Psoas muscle (tissue), 8 donors: ENCODE measurements at places on chromosomes 6 and 20. TPM values are rescaled to one million over a fixed set of nuclear protein-coding genes. Genes with fewer than 3 reads are reported as not detected.

Gene AHI1
- 5.5 TPM for polyA plus RNA-seq

Gene RIN2
- polyA plus RNA-seq, result 9.6 TPM

Gene GRM4
- not detected for polyA plus RNA-seq

Gene PI16
- 1.2 TPM for polyA plus RNA-seq

Gene LRFN2
- not detected for polyA plus RNA-seq

Gene SYCP2
- polyA plus RNA-seq, result 0.30 TPM

Gene NFATC2
- polyA plus RNA-seq, result 0.64 TPM

GRCh38 chr6:26258212-26258977 lies 106.6 kb upstream of the BTN3A2 start:
- H3K4me3 ChIP-seq, result no peak overlapping the region
- no peak overlapping the region for H3K27ac ChIP-seq
- no peaks in the 10 kb centered on the region for H3K36me3 ChIP-seq
- H3K27me3 ChIP-seq, result no peaks in the 10 kb centered on the region
- H3K4me1 ChIP-seq, result no peaks in the 10 kb centered on the region
- no peak for DNase-seq

DNA sequence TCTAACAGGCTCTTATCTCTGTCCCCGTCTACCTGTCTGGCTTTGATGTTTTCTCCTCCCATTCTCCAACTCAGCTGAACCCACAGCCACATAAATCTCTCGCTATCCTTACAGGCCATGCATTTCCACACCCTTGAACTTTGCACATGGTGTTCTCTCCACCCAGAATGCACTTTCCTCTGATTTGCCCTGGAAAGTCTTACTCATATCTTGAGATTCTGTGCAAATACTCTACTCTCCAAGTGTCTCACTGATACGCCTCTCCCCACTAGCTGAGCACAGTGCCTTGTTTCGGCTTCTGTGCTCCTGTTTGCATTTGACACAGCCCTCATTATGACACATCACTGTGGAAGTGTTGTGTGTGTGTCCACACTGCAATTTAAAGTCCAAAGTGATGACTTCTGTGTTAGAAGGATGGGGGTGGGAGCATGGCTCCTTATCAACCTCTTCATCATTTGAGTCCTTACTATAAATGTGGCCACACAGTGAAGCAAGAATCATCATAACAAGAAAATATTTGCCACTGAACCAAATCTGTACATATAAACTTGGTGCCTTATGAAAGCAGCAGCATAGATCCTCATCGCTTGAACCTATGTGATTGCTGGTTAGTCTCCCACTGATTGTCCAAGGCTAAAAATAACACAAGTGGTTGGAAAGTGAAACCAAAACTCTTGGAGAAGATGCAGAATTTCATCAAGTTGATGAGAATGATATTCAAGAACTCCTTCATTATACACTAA lies 5.5 kb upstream of the PRELID3B start:
- no peak overlapping the region for H3K27ac ChIP-seq
- no peaks in the 10 kb centered on the region for H3K4me1 ChIP-seq
- no peak for DNase-seq

DNA sequence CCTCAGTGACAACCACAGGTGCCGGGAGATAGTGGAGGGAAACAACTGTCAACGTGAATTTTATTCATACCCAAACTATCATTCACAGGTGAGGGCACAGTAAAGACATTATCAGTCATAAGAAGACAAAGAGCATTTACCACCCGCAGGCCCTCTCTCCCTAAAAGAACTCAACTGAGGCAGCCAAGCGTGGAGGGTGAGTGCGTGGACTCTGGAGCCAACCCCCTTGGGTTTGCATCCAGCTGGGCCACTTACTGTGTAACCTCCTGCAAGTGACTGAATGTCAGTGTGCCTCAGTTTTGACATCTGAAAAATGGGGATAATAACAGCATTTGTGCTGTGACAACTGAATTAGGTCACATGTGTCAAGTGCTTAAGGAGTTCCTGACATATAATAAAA lies 70.6 kb upstream of the KCNK16 start:
- H3K4me3 ChIP-seq, result no peak overlapping the region
- H3K4me1 ChIP-seq, result no peaks in the 10 kb centered on the region
- H3K36me3 ChIP-seq, result no peaks in the 10 kb centered on the region
- DNase-seq, result no peak
- no peak overlapping the region for H3K27ac ChIP-seq
- H3K27me3 ChIP-seq, result peaks cover 4% of the 10 kb centered on the region

DNA sequence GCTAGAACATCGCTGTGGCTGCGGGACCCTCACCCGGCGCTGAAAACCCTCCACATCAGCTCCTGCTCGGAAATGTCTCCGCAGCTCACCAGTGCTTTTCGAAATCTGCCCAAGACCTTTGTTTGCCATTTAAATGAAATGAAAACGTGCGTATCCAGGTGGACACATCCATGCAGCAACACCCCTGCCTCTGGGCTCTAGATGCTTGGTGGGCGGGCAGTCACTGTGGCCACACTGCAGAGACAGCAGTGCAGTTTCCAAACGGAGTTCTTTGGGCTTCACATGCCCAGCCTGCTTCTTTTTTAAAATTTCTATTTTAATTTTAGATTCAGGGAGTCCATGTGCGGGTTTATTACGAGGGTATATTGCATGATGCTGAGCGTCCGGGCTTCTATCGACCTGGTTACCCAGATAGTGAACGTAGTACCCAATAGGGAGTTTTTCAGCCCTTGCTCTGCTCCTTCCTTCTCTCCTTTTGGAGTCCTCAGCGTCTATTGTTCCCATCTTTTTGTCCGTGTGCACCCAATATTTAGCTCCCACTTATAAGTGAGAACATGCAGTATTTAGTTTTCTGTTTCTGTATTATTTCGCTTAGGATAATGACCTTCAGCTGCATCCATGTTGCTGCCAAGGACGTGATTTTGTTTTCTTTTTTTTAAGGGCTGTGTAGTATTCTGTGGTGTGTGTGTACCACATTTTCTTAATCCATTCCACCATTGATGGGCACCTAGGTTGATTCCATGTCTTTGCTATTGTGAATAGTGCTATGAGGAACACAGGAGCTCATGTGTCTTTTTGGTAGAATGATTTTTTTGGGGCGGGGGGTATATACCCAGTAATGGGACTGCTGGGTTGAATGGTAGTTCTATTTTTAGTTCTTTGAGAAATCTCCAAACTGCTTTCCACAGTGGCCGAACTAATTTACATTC lies 4.8 kb upstream of the TUBB2B start:
- DNase-seq, result no peak
- peak overlapping the region; percentile 63 for H3K4me3 ChIP-seq
- no peak overlapping the region for H3K27ac ChIP-seq
- no peaks in the 10 kb centered on the region for H3K36me3 ChIP-seq
- H3K27me3 ChIP-seq, result no peaks in the 10 kb centered on the region
- peaks cover 27% of the 10 kb centered on the region for H3K4me1 ChIP-seq

DNA sequence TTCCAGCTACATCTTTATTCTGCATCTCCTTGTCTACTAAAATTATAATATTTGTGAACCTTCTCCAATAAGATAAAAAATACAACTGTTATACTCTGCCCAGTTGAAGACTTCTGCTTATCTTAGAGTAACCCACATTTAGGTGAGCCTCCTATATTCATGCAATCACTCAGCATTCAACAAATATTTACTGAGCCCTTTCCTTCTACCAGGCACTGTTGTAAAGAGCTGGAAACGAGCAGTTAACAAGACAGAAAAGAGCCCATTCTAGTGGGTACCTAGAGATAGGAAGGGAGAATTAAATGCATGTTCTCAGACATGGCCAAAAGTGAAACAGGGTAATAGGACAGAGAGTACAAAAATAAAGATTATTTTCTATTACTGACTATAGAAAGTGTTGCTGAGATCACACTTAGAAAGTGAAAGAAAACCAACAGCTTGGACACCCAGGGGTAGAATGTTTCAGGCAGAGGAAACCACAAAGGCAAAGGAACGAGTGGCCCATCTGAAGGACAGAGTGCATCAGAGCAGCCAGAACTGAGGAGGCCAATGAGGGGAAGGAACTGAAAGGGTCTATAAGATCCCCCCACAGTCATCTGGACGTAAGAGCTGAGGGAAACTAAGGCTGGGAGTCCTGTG lies 50.8 kb upstream of the SMLR1 start:
- no peak overlapping the region for H3K4me3 ChIP-seq
- H3K36me3 ChIP-seq, result no peaks in the 10 kb centered on the region
- no peaks in the 10 kb centered on the region for H3K4me1 ChIP-seq
- DNase-seq, result no peak
- H3K27ac ChIP-seq, result no peak overlapping the region
- H3K27me3 ChIP-seq, result no peaks in the 10 kb centered on the region

- DNase-seq, result no peak
- H3K4me1 ChIP-seq, result no peaks in the 10 kb centered on the region
- no peak overlapping the region for H3K4me3 ChIP-seq
Observed at GRCh38 chr6:166715065-166715464, 88.0 kb upstream of the RPS6KA2 start.

DNA sequence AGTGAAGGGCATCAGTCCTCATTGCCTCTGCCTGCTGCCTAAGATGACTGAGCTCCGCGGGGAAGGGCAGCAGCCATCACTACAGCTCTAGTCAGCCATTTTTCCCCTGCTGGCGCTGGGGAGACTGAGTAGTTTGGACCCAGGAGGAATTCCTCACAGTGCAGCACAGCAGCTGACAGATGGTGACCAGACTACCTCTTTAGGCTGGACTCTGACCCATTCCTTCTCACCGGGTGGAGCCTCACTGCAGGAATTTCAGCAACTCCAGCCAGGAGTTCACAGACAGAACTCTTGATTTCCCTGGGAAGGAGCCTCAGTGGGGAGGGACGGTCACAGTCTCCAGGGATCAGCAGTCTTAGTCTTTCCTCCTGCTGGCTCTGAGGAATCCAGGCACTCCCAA lies 492.0 kb upstream of the MMS22L start:
- H3K27ac ChIP-seq, result no peak overlapping the region
- DNase-seq, result no peak
- no peaks in the 10 kb centered on the region for H3K36me3 ChIP-seq
- no peaks in the 10 kb centered on the region for H3K4me1 ChIP-seq
- H3K4me3 ChIP-seq, result no peak overlapping the region
- no peaks in the 10 kb centered on the region for H3K27me3 ChIP-seq

DNA sequence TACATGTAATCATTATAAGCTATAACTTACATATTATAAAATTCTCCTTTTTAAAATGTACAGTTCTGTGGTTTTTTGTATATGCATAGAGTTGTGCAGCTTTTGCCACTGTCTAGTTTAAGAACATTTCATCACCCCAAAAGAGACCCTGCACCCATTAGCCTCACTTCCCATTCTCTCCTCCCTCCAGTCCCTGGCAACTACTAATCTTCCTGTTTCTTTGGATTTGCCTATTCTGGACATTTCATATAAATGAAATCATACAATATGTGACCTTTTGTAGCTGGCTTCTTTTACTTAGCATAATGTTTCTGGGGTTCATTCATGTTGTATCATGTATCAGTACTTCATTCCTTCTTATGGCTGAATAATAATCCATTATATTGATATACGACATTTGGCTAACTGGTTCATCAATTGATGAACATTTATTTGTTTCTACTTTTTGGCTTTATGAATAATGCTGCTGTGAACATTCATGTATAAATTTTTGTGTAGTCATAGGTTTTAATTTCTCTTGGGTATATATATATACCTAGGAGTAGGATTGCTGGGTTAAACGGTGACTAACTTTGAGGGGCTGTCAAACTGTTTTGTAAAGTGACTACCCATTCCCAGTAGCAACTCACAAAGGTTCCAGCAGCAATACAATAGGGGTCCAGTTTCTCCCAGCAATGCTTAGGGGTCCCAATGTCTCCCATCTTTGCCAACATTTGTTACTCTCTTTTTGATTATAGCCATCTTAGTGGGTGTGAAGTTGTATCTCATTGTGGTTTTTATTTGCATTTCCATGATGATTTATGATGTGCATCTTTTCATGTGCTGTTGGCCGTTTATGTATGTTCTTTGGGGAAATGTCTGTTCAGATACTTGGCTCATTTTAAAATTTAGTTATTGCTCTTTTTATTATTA lies 10.7 kb downstream of the PTPRA start:
- no peaks in the 10 kb centered on the region for H3K27me3 ChIP-seq
- H3K4me1 ChIP-seq, result peaks cover 12% of the 10 kb centered on the region
- DNase-seq, result no peak
- H3K27ac ChIP-seq, result no peak overlapping the region
- no peaks in the 10 kb centered on the region for H3K36me3 ChIP-seq

GRCh38 chr20:3896853-3897583 lies 7.8 kb downstream of the PANK2 start:
- no peaks in the 10 kb centered on the region for H3K27me3 ChIP-seq
- H3K4me3 ChIP-seq, result no peak overlapping the region

DNA sequence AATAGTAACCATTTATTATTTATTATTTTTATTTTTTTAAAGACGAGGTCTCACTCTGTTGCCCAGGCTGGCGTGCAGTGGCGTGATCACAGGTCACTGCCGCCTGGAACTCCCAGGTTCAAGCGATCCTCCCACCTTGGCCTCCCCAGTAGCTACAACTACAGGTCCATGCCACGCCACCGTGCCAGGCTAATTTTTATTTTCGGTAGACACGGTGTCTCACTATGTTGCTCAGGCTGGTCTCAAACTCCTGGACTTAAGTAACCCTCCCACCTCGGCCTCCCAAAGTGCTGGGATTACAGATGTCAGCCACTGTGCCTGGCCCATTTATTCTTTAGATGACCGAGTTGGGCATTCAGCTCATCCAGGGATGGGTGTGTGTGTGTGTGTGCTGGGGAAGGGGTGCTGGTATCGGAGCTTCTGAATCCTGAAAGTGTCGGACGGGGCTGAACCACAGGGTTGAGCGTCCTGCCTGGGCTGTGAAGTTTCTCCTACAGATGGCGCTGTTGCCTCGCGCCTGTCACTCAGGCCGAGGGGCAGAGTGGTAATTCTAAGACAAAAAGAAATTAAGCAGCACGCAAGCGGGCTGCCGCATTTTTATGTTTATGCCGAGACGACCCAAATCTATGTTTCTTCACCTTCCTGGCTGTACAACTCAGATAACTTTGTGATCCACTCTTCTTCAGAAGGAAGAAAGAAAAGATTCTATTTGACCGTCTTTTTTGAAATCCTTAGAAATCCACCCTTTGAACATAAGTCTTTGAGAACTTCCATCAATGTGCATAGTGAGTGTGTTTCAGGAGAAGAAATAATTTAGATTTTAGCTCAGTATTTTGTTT lies 252.8 kb downstream of the CDH26 start:
- no peak overlapping the region for H3K27ac ChIP-seq
- H3K4me1 ChIP-seq, result no peaks in the 10 kb centered on the region
- no peaks in the 10 kb centered on the region for H3K27me3 ChIP-seq
- no peak overlapping the region for H3K4me3 ChIP-seq
- DNase-seq, result peak; percentile 80
- no peaks in the 10 kb centered on the region for H3K36me3 ChIP-seq

DNA sequence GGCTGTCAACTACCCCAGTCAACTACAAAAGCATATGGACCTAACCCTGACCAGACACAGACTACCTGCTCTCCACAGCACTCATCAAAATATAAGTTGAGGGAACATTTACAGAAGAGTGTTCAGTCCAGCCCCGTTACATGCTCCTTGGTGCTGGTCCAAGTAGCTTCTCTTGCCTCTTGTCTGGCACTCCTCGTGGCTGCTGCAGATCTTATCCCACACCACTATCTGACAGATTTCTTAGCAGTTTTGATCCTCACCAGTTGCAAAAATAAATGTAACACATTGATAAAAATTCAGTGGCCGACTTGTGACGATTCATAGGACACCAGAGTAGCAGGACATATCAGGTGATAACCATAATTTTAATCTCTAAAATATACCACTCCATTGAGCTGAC lies 30.6 kb downstream of the FASTKD5 start:
- no peaks in the 10 kb centered on the region for H3K36me3 ChIP-seq
- no peak for DNase-seq
- no peaks in the 10 kb centered on the region for H3K27me3 ChIP-seq
- H3K27ac ChIP-seq, result no peak overlapping the region
- H3K4me1 ChIP-seq, result peaks cover 25% of the 10 kb centered on the region
- no peak overlapping the region for H3K4me3 ChIP-seq
